ENCODE measurements at places on chromosomes 2 and 18.

DNA sequence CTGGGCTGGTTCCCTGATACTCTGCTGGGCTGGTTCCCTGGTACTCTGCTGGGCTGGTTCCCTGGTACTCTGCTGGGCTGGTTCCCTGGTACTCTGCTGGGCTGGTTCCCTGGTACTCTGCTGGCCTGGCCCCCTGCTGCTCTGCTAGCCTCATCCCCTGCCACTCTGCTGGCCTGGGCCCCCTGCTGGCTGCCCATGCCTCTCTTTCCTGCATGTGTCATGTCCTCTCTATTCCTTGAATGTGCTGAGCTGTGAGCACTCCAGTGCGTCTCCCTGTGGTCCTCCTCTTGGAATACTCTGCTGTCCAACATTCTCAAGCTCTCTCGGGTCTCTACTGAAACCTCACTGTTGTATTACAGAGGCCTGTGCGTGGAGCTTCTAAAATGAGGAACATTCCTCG, 216.3 kb downstream of the RNF144A start:
- DNase-seq, result no peak

- DNase-seq, result no peak
These were observed 29.9 kb downstream of the CTAGE1 start for GRCh38 chr18:22387787-22388186.

DNA sequence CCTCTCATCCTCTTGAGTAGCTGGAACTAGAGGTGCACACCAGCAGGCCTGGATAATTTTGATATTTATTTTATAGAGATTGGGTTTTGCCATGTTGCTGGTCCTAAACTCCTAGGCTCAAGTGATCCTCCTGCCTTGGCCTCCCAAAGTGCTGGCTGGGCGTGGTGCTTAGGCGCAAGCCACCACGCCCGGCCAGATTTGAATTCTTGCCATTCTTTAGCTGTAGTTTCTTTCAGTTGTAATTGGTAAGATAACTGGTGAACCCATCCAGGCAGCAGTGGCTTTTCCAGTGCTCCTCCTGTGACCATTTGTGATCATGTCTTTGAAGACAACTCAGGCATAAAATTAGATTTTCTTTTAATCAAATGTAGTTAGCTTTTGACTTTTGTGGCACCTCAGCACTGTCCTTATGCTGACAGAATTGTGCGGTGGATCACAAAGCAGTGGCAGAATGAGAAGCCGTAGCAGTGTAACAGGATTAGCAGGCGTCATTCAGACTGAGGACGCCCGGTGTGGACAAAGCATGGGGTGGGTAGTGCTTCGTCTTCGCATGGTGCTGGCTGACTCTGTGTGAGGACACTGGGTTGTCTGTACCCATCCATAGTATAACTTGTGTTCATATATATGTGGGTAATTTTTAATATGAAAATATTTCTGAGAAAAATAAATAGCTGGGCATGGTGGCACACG, 30.0 kb upstream of the TOGARAM2 start:
- DNase-seq, result no peak

GRCh38 chr18:62131301-62131909, 55.5 kb downstream of the PIGN start:
- peak; percentile 81 for DNase-seq

DNA sequence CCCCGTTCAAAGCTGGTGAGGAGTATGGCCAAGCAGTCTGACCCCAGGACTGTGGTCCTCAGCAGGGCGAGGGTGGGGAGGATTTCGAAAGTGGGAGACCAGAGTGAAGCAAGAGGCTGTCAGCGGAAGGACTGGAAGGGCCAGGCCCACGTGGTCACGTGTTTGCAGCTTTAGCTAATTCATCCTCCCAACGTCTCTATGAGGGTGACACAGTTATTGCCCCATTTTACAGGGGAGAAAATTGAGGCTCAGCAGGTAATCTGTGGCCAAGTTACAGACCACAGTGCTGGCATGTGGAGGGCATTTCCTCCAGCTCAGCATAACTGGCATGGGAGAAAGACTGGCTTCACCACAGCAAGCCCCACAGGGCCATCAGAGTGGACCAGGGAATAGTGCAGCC, 45.4 kb upstream of the LTBP1 start:
- DNase-seq, result no peak

GRCh38 chr2:195871326-195871725, 197.3 kb downstream of the DNAH7 start:
- no peak for DNase-seq

DNA sequence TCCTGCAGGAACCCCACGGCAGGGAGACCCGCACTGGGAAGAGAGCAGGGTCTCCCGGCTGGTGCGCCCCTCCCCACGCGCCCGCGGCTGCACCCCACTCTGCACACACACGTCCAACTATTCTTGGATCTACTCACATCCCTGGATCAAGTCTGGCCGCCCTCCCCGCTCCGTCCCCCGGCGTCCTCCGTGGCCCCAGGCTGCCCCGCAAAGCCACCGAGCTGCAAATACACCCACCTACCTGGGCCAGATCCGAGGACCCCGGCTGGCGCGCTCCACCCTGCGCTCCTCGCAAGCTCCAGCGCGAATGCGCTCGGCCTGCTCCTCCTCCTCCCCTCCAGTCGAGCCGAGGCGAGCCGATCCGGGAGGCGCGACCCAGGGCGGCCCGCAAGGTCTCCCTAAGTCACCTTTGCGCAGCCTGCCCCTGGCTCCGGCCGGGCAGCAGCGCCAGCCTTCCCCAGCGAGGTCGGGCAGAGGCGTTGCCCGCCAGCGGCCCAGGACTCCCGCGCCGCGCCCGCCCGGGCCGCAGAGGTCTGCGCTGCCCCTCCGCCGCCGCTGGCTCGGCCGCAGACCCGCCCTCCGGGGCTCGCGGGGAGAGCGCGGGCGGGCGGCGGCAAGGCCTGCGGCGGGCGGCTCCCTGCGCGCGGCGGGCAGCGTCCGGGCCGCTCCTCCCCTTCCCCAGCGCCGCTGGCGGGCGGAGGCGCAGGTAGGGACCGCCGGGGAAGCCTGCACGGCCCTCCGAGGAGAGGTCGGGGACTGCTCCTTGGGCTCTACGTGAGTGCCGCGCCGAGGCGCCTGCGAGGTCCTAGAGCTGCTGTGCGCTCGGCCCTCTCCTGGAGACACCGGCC, 126.0 kb downstream of the OSBPL1A start:
- DNase-seq, result no peak

DNA sequence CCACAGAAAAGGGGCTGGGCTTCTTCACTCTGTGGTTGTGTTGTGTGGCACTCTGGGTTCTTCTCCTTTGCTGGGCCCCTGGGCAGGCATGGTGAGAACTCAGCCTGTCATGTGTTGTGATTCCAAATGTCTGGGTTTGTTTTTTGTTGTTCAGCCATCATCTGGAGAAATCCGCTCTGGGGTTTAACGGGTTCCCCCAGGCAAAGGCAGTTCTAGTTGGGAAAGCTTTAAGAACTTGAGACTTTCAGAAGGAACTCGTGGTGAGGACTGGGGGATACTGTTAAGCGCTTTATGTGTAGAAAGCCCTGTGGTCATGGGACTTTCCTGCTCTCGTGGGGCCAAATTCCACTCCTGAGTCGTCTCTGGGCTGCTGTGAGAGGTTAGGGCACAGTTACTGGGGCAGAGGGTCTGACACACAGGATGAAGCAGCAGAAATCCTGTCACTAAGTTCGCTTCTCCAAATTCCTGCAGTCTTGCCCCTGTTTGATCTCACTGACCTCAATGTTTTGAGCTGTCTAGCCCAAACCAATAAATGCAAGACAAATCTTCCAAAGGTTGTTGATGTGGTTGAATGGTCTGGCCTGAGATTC, 87.7 kb downstream of the RAPGEF4 start:
- DNase-seq, result no peak

GRCh38 chr2:164453656-164454305, 167.5 kb downstream of the GRB14 start:
- no peak for DNase-seq

DNA sequence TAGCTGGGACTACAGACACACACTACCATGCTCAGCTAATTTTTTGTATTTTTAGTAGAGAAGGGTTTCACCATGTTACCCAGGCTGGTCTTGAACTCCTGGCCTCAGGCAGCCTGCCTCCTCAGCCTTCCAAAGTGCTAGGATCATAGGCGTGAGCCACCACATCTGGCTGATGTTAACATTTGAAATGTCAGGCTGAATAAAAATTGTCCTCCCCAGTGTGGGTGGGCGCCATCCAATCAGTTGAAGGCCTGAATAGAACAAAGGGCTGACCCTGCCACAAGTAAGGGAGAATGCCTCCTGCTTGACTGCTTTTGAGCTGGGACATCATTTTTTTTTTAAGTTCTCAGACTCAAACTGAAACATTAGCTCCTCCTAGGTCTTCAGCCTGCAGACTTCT, 21.0 kb upstream of the RHOB start:
- no peak for DNase-seq

DNA sequence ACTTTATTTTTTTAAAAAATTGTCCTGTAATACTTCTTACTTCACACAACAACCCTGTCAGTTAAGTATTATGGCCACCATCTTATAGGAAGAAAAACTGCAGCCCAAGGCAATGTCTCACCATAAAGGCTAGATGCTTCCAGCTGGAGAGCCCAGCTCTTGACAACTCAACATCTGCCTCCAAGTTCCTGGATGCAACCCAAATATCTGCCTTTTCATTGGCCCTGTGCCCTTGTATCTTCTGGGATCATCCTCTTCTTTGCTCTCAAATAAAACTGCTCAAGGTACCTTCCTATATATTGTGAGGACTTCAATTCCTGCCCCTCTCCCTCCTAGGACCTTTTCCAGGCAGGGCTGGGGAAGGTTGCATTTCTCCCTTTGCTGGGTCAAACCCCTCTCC, 69.5 kb downstream of the BIN1 start:
- DNase-seq, result no peak

DNA sequence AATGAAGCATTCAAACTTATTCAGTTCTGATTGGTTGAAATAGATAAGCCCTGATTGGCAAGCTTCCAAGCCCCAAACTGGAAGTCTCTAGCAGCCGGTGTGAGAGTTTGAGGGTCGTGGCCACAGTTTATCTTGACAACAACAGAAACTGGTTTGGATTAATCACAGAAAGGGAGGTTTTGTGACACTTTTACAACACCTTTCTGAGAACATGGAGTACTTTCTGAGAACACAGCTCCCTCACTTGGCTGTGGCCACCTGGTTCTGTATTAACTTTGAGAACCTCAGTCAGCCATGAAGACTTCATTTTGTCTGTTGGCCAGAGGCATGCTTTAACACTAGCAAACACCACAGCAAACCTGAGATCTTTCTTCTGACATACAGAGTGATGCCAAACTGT, 280.7 kb upstream of the VWC2L start:
- DNase-seq, result no peak

GRCh38 chr2:127704641-127705390, 3.5 kb downstream of the SFT2D3 start:
- no peak for DNase-seq

GRCh38 chr2:166867874-166868514, 20.3 kb upstream of the XIRP2 start:
- no peak for DNase-seq

DNA sequence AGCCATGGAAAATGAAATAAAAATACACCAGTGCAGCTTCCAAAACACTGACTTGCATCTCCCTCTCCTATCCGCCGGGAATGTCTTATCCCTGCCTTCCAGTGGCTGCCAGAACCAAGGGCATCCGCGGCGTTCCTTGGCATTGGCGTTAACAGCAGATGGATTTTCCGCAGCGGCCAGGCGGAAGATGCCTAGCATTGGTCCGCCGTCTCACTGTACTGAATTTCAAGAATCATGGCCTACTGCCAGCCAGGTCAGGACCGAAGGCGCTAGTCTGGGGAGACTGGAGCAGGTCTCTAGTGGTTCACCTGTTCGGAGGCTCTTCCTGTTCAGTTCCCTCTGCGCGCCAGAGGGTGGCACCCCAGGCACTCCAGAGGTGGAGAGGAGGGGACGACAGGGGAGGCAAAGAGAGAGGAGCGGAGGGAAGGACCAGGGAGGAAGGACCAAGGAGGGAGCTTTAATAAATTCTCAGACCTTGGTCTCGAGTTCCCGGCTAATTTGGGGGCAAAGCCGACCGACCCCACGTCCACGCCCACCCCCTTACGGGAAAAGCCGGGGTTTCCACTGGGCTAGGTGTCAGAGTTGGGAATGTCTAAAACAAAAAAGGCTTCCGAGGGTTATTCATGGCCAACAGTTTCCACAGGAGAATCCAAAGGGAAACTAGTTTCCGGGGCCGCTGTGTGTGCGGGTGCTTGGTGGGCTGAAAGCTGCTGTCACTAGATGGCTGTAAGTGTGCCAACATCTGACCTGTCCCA, 3.7 kb upstream of the BCL2L11 start:
- DNase-seq, result peak; percentile 87

DNA sequence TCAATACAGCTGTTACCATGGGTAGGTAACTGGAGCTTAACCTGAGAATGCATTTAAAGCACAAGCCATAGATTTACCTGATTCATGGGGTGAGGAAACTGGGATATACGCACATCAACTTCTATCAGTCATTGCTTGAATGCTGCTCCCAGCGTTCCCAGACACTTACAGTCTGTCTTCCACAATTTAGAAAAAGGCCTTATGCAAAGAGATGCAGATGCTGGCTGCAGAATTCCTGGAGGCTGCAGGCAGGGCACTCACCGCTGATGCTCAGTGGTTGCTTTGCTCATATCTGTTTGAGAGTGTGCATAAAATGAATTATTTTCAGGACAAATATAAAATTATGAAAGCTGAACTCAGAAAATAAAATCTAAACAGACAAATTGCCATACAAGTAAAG, 950.7 kb upstream of the PIK3C3 start:
- DNase-seq, result no peak

GRCh38 chr2:199322151-199322550, 135.6 kb downstream of the SATB2 start:
- no peak for DNase-seq

GRCh38 chr2:180728928-180729559, 251.4 kb upstream of the UBE2E3 start:
- no peak for DNase-seq

DNA sequence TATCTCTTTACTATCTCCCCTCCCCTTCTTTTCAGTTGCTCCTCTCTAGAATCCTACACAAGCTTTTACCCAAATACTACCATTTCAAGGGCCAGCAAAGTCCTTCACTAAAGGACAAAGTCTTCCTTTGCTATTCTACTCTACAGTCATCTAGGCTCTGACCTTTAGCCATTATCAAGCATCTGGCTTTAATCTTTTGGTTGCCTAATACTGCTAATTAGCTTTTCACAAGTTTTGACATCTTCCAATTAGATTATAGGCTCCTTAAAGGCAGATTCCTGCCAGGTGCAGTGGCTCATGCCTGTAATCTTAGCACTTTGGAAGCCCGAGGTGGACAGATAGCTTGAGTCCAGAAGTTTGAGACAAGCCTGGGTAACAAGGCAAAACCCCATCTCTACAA, 194.4 kb downstream of the SH3BP4 start:
- no peak for DNase-seq

Data from activated effector memory CD4-positive, alpha-beta T cell treated with anti-CD3 and anti-CD28 coated beads, Interleukin-2, amount 50 U/mL, for 16 hours (primary cell).